Right atrium auricular region (tissue), 2 donors: ENCODE measurements at places on chromosomes 13 and 19. TPM values are rescaled to one million over a fixed set of nuclear protein-coding genes. Genes with fewer than 3 reads are reported as not detected.

GRCh38 chr13:22049384-22049783, 378.5 kb downstream of the FGF9 start:
- no peak for DNase-seq

FXYD1 gene
- total RNA-seq, result 166 TPM

DNA sequence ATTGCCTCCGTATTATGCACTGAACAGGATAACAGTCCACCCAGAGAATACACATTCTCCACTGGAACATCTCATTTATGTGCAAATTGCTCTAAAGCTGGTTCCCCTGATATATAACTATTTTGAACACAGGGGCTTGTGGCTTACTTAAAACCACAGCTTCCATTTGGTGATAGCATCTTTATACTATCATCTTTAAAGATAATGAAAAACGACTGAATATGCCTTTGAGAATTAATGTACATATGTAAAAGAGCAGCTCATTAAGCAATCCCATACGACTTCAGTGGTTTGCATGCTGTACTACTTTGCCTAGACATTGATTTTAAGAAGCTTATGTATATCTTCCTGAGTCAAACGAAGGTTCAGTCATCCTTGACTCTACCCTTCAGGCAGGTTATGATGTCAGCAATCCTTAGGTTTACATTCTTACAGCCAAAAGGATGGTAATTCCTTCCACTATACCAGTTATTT, 40.8 kb downstream of the BRD4 start:
- DNase-seq, result no peak

- DNase-seq, result no peak
These were observed 359.1 kb downstream of the FGF14 start for GRCh38 chr13:102042746-102043145.

DNA sequence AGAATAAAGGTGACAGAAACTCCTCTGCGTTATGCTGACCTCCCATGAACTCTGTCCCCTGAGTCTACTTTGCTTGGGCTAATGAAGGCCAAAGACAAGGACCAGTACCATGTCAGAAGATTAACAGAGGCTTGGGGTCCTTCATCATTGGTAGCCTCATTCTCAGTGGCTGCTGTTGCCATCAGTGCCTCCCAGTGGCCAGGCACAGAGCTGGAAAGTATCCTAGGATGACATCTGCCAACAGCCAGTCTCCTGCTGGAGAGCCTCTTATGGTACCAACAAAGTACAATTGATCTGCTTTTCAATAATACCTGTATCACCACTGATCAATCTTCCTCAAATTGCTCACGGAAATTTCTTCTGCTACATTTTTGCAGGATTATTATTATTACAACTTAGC, 281.6 kb downstream of the DNAJC15 start:
- DNase-seq, result no peak

PRRG2 gene
- 0.63 TPM for total RNA-seq

OR4F17 gene
- not detected for total RNA-seq

- DNase-seq, result no peak
These were observed 786.2 kb downstream of the SLITRK6 start for GRCh38 chr13:85013006-85013405.

DNA sequence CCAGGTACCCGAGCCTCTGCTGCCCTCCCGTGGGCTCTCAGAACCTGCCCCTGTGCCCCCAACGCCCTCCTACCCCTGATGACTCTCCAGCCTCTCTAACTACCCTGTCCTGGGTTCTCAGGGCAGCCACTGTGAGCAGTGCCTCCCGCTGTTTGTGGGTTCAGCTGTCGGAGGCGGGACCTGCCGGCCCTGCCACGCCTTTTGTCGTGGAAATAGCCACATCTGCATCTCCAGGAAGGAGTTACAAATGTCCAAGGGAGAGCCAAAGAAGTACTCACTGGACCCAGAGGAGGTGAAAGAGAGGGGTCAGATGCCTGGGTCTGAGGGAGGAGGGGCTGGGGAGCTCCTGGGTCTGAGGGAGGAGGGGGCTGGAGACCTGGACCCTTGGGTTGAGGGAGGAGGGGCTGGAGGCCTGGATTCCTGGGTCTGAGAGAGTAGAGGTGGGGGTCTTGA, 20.0 kb downstream of the CNFN start:
- DNase-seq, result no peak

- no peak for DNase-seq
These were observed at the start of gene LAIR1 for GRCh38 chr19:54364775-54365257. LAIR1 (minus strand) TSS chr19:54364931; CDS start chr19:54364804, 127 bp downstream.

IFNL1 gene
- not detected for total RNA-seq

- DNase-seq, result no peak
These were observed 9.5 kb downstream of the NKPD1 start for GRCh38 chr19:45151320-45151719.

STK11 gene
- 62.0 TPM for total RNA-seq

GRCh38 chr13:99196466-99197116, 4.1 kb upstream of the UBAC2 start:
- no peak for DNase-seq

- no peak for DNase-seq
These were observed 102.4 kb downstream of the TNFRSF19 start for GRCh38 chr13:23672616-23673015.

- DNase-seq, result no peak
These were observed 58.6 kb downstream of the LMO7 start for GRCh38 chr13:75694722-75695121.
